Activated CD8-positive, alpha-beta memory T cell treated with anti-CD3 and anti-CD28 coated beads, Interleukin-2, amount 10 ng/mL, durations not matched to agents 7 days and 5 days (primary cell): ENCODE measurements at places on chromosomes 4 and X.

GRCh38 chrX:115573185-115573584 is 12.2 kb downstream of the PLS3 start:
- no peak for DNase-seq

- DNase-seq = no peak
These were observed 88.2 kb upstream of the USP9X start for GRCh38 chrX:40996886-40997530.

- no peak for DNase-seq
These were observed 1337.3 kb downstream of the PCDH18 start for GRCh38 chr4:136194962-136195361.

DNA sequence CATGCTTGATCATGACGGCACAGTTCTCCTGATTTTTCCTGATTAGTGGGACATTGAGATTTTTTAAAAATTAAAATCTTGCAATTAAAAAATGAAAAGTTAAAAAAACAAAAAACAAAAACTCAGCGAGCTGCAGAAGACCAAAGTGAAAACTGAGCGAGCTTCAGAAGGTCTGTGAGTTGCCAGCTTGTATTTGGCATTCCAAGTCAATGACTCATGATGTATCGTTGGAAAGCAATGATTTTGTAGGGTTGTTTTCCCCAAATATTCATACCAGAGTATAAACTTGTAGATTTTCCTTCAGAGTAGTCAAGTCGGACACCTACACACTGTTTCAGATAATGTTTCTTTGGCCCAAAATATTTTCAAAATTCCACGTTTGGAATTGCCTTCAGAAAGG is 76.9 kb downstream of the LRRC66 start:
- no peak for DNase-seq

DNA sequence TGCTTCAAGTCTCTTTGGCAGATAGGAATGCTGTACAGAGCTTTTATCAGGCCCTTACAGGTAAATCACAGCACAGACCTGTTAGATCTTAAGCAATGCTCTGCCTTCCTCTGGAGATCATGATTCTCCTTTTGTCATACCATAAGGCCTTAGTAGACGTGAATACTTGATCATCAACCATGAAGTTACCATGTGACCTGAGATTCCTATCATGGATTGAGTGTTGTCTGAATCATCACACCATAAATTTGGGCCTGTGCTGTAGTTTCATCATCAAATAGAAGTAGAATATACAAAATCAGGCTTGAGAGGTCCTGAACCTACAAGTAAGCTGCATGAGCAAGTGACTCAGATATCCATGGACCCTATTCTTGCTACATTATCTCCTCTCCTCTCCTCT is 466.8 kb upstream of the INTU start:
- DNase-seq = no peak

GRCh38 chr4:131137196-131137595 is 2011.9 kb upstream of the PCDH10 start:
- no peak for DNase-seq

- no peak for DNase-seq
These were observed 97.7 kb downstream of the ANXA5 start for GRCh38 chr4:121599049-121599448.

- DNase-seq = no peak
These were observed 28.4 kb downstream of the DDX60L start for GRCh38 chr4:168451744-168452390.

DNA sequence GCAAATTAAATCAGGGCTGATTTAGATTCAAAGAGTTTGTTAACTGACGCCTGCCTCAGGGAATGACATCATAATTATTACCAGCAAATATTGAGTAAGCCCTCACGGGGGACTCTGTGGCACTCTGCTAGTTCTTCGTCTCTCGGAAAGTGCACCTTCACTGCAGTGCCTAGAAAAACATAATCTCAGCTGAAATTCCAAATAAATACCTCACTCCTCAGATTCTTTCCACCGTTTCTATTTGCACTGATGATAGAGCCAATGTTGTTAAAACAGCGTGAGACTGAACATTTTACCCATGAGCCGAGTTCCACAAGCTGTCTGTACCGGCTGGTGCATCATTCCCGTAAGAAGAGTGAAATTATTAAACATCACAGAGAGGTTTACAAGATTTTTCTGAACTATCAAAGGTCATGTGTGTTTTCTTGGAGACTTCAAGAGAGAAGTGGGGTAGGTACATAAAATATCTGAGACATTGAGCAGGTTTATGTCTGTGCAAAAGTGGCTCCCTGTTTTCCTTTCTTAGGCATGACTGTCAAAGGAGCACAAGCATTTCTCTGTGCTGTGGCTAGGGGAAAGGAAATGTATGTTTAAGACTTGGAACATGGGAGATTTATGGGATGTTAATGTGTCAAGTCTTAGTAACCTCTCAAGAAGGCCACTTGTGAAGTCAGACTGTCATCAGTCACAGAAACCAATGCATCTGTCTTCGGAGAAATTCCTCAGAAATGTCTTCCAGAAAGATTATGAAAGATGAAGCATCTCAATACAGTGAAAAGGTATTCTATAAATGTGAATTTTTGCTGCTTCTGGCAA is 119.6 kb downstream of the CBLL2 start:
- DNase-seq = no peak

DNA sequence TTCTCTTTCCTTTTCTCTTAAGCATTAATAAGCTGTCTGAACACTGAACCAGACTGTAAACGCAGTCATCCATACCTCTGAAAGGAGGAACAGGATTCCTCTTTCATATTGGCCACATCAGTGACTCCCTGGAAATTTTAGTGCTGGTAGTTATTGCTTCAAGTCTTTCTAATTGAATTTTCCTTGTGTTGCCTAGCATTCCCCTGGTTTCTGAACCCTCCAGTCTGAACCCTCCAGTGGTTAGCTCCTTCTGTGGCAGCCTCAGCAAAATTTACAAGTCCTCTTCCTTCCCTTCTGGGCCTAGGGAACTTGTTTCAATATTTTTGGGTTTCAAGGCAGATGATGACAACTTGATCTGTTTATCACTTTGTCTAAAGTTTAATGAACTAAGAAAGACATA is 7.9 kb downstream of the SPARCL1 start:
- no peak for DNase-seq

- no peak for DNase-seq
These were observed 132.9 kb downstream of the CHM start for GRCh38 chrX:85914431-85914830.

- no peak for DNase-seq
These were observed 59.5 kb upstream of the RPA4 start for GRCh38 chrX:96824166-96824565.

GRCh38 chrX:19303256-19303880 is 40.4 kb upstream of the PDHA1 start:
- no peak for DNase-seq

DNA sequence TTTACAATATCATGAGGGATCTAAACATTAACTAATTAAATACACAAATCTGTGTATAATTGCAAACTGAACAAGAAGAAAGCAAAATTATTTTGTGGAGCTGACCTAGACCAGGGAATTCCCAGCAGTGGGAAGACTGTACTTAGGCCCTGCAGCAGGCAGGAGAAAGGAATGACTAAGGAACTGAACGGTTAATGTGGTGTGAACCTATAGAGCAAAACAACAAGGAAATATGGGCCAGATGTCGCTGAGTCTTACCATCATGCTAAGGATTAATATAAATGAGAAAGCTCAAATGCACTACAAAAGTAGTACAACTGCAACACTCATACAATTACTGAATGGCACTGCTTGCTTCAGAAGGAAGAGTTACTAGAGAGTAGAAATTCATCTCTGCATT is 120.3 kb upstream of the ATXN3L start:
- no peak for DNase-seq

DNA sequence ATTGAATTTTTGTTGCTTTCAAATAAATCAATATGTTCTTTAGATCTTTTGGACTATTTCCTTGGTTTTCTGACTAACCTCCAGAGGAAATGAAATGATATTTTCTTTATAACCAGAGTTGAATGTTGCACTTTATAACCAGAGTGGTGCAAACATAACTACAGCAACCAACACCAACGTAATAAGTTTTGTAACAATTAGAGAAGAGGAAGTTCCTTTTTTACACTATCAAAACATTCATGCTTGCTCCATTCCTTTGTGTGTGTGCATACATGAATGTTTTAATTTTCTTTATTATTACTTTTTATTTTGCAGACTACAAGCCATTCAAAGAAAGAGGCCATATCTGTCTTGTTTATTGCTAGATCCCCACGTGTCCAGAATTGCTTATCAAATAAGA is 193.0 kb upstream of the PPP3CA start:
- DNase-seq = no peak

- DNase-seq = no peak
These were observed 49.5 kb downstream of the USP53 start for GRCh38 chr4:119261986-119262385.

- no peak for DNase-seq
These were observed 9.5 kb downstream of the NAF1 start for GRCh38 chr4:163157157-163157556.

- no peak for DNase-seq
These were observed 718.9 kb downstream of the ADGRL3 start for GRCh38 chr4:61918987-61919386.

DNA sequence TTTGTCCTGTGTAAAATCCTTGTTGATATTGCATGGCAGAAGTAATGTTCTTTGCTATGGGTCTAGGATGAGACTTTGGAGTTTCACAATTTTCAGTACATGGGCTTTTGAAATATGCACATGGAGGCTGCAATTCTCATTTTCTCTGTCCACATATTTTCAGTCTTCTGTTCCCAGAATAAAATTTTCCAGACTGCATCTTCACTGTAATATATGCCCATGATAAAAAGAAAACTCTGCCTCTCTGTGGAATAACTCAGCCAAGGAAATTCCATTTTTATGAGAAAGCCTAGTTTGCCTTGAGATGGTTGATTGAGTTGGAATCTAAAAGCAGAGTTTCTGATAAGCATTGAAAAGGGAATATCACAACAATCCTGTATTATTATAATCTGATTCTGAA is 601.4 kb upstream of the AADAT start:
- DNase-seq = no peak
